ENCODE measurements at places on chromosomes 1 and 21.
A peak's percentile ranks its signal among the peaks of the same experiment; 100 is the strongest.

DNA sequence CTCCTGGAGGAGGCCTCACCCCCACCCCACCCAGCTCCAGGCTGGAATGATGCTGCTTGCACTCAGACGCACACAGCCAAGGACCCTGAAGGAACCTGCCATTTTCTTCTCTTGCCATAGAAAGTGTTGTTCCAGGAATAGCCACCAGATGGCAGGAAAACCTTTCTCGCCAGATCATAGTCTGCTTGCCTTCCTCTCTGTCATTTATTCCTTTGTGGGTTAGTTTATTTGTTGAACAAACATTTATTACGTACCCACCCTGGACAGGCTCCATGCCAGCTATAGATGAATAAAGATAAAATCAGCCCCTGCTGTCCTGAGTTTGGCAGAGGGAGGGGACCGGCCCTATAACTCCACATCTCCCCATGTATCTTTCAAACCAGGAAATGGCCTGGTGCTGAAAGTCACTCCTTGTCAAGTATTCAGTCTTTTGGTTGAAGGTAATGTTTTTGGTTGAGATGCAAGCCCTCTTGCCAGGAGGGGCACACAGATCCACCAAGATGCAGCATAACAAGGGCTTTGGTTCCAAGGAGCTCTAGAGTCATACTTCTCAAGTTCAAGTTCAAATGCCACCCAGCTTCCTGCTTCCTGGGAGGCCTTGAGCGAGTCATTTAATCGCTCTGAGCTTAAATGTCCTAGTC lies 7.0 kb upstream of the KCNC4 start:
- DNase-seq, result peak; percentile 49

DNA sequence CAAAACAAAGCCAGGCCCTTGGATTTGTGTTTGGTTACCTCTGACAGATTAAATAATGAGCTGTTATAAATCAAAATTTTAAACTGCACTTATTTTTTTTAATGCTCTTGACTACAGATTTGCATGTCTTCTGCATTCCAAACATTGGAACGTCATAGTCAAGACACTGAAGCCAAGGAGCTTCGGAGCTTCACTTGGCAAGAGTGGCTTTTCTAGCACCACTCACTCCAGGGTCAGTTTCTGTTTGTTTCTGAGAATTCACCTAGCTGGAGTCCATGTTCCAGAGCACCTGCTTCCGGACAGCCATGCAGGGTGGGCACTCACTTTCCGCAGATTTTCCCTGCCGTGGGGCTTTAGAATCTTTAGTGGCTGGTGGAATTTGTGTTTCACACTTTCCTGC lies 202.9 kb downstream of the ZP4 start:
- DNase-seq, result no peak

GRCh38 chr1:59195151-59195550 lies 101.7 kb upstream of the FGGY start:
- DNase-seq, result no peak

- DNase-seq, result no peak
Observed at GRCh38 chr1:76568573-76569238, 298.6 kb upstream of the ST6GALNAC5 start.

DNA sequence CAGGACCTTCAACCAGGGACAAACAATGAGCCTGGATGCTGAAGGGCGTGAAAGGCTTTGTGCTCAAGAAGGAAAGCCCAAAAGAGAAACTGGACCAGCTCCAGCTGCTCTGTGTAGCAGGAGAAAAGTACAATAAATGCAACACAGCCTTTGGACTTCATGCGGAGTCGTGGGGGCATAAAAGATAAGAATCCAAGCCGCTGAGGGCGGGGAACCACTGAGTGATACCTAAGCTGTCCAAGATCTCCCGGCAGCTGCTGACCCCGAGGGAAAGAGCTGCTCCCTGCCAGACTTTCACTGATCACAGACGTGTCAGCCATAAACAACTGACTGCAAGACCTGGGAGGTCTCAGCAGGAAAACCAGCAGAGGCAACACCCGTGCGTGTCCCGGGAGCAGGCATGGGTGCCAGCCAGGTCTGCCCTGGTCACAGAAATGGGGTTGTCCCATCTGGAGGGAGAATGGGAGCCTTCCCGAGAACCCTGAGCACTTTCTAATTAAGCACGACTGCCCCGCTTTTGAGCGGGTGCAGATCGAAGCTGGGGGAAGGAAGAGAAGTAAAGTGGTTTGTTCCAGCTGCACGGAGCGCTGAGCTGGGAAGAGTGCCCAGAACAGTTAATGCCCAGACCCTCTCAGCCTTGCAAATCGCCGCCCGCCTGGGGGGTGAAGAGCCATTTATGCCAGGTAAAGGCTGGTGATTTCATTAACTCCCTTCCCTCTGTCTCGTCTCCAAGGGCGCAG lies 68.3 kb upstream of the TARDBP start:
- DNase-seq, result no peak

DNA sequence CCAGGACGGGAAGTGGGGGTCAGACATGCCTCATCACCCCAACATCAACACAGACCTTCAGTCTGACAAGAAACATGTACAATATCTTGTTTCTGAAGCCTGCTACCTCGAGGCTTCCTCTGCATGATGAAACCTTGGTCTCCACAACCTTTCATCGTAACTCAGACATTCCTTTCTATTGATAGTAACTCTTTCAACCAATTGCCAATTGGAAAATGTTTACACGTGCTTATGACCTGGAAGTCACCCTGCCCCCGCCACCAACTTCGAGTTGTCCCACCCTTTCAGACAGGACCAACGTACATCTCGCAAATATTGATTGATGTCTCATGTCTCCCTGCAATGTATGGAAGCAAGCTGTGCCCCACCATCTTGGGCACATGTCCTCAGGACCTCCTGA lies 159.5 kb downstream of the ETS2 start:
- no peak for DNase-seq

GRCh38 chr1:43460988-43461693 lies 7.4 kb upstream of the HYI start:
- DNase-seq, result no peak

- no peak for DNase-seq
Observed at GRCh38 chr21:45877821-45878469, 103.6 kb upstream of the COL6A1 start.

GRCh38 chr1:188670837-188671236 lies 1806.8 kb downstream of the BRINP3 start:
- no peak for DNase-seq

DNA sequence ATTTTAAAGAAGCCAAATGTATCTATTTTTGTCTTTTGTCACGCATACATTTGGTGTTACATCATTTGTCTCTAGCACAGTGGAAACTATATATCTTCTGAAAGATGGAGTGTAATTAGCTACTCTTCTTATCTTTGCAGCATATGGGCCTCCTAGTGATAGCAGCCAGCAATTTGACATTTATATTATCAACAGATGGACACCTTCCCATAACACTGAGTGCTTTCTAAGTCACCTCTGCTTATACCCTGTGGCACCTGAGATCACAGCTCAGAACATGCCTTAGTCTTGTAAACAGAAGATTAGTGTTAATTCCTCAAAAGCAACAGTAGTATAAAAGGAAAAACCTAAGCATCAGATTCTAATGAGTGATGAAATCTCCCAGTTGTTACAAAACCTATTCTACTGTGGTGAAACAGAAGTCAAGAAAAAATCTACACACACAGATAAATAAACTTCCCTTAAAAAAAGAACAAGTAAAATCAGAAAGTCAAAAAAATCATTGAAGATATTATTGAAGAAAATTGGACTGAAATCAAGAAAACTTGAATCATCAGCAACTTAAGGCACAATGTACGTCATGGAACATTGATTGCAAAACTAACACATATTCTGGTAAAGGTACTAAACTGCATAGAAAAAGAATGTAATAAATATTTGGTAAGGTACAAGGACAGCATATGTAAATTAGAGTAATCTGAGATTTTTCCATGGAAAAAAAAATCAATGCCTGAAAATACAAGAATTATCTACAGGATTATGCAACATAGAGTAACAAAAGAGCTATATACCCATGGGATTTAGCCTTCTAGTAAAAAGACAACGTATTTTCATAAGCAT lies 61.7 kb downstream of the KCNT2 start:
- no peak for DNase-seq

- no peak for DNase-seq
Observed at GRCh38 chr1:40620150-40620549, 45.3 kb downstream of the RIMS3 start.

All from D721Med (cell line).